AG10803 (cell line): ENCODE measurements at places on chromosomes 2 and 18.
A peak's percentile ranks its signal among the peaks of the same experiment; 100 is the strongest.

GRCh38 chr2:17752892-17753802, 463 bp downstream of the SMC6 start:
- DNase-seq = peak; percentile 42

DNA sequence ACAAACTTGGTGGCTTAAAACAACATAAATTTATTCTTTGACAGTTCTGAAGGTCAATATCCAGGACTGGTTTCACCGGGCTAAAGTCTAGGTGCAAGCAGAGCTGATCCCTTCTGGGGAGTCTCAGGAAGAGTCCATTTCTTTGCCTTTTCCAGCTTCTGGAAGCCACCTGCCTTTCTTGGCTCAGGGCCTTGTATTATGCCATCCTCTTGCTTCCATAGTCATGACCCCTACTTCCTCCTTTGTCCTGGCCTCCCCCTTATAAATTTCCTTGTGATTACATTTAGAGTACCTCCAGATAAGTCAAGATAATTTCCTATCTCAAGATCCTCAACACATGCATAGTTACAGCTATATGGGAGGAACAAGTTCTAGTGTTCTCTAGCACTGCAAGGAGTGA, 1089.5 kb downstream of the LRP1B start:
- DNase-seq = no peak

DNA sequence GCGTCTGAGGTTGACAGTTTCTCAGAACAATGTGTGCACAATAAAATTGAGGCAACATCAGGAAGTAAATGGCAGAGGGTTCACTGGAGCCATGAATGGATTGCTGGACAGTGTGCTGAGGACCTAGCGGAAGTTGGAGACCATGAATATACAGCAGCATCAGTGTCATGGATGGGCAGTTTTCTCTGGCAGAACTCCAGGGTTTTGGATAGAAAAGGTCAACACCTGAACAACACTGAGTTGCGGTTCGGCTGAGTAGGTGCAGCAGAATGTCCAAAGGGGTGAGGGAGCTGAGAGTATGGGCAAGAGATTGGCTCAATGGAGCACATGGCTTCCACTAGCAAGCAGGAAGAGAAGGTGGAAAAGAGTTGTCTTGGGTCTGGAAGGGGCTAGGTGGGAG, 73.7 kb downstream of the DNER start:
- DNase-seq = no peak

DNA sequence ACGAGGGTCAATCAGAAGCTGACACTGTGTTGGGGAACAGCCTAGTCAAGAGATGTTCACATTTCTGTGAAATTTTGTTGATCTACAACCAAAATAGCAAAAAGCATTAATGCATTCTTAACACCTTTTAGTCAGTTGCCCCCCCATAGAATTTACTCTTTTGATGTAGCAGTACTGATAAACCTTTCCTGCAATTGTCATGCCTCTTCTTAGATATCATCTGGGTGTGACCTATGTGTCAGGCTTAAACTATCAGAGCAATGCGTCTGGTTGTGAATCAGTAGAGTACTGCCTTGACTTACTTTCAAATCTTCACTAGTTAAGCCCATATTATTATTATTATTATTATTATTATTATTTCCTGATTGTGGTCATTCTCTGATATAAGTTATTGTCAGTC, 61.9 kb downstream of the GREB1L start:
- DNase-seq = no peak

DNA sequence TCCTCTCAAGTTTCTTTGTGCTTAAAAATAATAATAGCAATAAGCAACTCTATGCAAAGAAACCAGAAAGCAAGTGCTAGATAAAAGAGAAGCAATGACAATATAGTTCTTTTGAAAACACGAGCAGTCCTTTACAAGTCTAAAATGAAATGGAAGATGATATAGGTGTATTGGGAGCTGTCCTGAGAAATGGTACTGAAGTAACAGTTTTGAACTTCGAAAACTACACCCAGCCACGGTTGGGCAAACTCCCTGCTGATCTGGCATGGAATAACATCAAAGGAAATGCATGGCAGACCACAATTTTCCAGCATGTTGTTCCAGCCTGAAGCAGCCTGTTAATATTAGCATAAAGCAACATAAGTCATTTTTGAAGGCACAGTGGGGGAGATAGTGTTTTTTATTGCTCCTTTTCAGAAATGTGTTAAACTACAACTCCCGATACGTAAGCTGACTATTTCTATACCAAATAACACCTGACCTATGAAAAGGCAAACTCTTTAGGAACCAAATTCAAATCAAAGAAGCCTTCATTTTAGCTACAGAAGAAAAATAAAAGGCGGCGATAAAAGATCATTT, 596.1 kb upstream of the KLHL29 start:
- no peak for DNase-seq

DNA sequence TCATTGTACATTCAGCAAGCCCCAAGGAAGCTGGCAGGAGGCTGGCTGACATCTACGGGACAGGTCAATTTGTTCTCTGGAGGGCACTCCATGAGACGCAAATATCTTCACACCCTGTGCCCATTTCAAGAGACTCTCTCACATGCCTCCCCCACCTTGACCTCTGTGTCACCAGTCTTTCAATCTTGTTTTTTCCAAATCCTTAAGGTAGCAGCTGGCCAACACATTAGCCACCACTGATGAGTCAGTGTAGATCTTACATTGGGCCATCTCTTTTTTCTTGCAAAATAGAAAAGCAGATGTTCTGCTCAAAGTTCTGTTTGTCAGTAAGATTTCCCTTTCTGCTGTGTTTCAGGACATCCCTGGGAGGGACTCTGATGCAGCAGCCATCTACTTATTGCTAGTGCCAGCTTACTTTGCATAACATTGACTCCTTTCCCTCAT, 1.7 kb upstream of the DPP4 start:
- DNase-seq = peak; percentile 84

DNA sequence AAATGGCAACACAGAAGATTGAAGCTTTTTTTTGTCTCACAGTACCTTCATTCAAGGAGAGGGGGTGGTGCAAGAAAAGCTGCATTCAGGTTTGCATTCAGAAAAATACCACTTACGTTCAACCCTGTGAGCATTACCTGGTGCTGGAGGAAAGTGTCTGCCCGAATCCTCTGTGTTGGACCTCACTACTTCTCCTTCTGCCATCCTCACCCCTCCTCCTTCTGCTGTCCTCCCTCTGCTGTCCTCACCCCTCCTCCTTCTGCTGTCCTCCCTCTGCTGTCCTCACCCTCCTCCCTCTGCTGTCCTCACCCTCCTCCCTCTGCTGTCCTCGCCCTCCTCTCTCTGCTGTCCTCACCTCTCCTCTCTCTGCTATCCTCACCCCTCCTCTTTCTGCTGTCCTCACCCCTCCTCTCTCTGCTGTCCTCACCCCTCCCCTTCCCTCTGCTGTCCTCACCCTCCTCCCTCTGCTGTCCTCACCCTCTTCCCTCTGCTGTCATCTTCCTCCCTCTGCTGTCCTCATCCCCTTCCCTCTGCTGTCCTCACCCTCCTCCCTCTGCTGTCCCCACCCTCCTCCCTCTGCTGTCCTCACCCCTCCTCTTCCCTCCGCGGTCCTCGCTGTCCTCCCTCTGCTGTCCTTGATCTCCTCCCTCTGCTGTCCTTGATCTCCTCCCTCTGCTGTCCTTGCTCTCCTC, 11.3 kb downstream of the GAD1 start:
- no peak for DNase-seq

DNA sequence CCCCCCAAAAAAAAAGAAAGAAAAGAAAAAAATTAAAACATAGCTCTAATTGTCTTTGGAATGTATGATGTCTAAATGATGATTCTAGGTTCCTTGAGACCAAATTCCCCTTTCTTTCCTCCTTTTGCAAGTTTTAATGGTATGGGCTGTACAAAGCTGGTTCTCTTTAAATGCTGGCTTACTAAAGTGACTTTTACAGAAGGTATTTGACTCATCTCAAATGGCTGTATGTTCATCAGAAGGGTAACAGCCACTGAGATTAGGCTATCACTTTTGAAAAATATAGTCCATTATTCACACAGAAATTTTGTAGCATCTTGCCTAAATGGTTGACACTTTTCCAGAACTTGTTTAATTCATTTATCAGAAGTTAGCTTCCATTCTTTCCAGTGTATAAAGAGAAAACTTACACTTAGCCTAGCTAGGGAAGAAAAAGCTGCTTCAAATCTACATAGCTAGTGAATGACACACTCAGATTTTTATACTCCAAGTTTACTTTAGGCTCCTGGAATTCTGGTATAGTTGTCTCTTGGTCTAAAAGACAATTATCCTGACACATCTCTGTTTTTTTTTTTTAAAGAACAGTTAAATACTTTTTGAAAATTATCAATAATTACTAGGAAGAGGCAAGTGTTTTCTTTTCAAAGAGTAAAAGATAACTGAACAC, 622.6 kb downstream of the LRP1B start:
- DNase-seq = no peak
